D721Med (cell line): ENCODE measurements at places on chromosomes 2 and 18.
A peak's percentile ranks its signal among the peaks of the same experiment; 100 is the strongest.

GRCh38 chr2:17969661-17970060, 91.2 kb downstream of the KCNS3 start:
- DNase-seq = no peak

DNA sequence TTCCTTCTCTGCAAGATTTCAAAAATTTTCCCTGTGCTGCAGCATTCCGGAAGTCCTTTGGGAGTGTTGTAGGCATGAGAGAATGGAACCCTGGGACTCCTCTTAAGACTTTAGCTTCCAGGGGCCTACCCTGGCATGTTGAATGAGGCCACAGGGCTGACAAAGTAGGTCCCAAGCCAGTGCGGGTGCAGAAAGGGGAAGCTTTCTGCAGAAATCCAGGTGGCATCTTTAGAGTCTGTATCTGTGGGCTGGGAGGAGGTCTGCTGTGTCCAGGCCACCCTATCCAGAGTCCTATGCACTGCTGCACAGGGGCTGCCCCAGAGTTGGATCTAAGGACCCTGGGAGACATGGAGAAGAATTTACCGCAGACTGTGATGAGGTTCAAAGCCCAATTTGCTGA, 1.9 kb upstream of the SIX2 start:
- no peak for DNase-seq

DNA sequence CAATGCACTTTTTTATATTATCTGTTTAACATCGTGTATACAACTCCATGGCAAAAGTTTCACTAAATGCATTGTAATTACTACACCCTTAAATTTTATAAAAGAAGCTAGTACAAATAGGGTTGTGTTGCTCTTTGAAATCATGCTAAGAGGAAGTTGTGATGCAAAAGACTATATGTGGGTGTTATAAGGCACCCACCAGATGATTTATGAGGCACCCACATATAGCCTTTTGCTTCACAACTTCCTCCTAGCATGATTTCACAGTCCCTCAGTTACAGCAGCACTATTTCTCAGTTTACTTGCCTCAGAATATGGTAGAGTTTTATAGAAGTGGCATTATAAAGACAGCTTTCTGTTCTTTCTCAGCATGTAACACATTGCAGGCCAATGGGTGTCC, 277.3 kb upstream of the DOK6 start:
- DNase-seq = no peak

DNA sequence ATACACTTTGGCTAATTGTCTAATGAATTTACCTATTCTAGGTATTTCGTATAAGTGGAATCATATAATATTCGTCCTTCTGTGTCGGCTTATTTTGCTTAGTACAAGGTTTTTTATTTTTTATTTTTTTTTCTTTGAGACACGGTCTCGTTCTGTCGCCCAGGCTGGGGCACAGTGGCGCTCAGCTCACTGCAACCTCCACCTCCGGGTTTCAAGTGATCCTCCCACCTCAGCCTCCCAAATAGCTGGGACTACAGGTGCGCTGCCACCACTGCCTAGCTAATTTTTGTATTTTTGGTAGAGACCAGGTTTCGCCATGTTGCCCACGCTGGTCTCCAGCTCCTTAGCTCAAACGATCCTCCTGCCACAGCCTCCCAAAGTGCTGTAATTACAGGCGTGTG, 38.2 kb downstream of the PCBP1 start:
- no peak for DNase-seq

GRCh38 chr2:17515652-17516051, 2.6 kb downstream of the RAD51AP2 start:
- DNase-seq = no peak

GRCh38 chr2:165582863-165583506, 113.5 kb downstream of the CSRNP3 start:
- DNase-seq = no peak

- no peak for DNase-seq
These were observed 38.1 kb upstream of the EML6 start for GRCh38 chr2:54685263-54685775.

- no peak for DNase-seq
These were observed 85.0 kb downstream of the FASTKD2 start for GRCh38 chr2:206850369-206850768.

- no peak for DNase-seq
These were observed 373.8 kb upstream of the RAB6C start for GRCh38 chr2:129605646-129606045.

- no peak for DNase-seq
These were observed 188.8 kb downstream of the CTIF start for GRCh38 chr18:48727681-48728080.

DNA sequence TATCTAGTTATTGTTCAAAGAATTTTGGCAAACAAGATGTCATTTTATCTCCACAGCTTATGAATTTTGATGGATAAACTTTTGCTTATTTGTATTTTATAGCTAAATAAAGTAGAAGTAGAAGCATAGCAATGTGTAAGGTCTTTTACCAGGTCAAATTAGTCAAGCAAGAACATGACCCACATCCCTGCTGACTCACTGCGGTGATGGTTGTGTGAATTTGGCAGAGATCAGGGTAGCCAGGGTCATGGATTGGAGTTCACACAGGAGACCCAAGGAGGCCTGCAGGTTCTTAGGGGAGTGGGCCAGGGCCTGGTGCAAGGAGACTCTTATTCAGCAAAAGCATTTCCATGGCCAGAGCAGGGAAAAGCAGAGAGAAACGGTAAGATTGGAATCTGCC, 18.7 kb downstream of the SP140 start:
- no peak for DNase-seq

DNA sequence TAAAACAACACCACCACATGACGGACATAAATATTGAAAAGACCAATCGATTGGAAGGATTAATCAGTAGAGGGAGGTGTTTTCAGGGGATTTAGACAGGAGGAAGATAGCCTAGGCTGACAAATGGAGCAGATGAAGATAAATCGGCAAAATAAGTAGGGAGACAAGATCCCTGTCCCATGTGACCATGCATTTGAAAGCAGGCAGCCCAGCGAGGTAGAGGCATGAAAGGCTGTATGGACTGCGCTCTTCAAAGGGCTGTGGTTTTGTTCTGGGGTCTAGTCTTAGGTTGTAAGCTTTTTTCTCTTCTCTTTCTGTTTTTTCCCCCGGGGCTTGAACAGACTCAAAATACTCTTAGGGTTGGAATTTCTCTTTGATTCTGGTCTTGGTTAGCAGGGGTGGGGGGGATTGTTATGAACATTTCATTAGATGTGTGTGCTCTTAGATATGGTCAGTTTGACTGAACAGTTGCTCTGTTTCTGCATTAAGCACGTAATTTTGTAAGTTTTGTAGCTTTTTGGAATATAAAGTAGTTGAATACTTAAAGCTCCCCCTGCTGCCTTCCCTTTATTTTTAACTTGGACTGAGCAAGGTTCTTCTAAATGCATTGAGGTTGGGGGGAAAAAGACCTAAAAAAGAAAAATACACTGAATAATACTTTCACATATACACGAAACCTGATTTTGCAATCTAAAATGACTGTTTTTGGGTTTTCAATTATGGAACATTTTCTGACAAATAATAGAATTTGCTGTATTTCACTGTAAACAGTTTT, 32.2 kb downstream of the ZNF532 start:
- DNase-seq = peak; percentile 99

DNA sequence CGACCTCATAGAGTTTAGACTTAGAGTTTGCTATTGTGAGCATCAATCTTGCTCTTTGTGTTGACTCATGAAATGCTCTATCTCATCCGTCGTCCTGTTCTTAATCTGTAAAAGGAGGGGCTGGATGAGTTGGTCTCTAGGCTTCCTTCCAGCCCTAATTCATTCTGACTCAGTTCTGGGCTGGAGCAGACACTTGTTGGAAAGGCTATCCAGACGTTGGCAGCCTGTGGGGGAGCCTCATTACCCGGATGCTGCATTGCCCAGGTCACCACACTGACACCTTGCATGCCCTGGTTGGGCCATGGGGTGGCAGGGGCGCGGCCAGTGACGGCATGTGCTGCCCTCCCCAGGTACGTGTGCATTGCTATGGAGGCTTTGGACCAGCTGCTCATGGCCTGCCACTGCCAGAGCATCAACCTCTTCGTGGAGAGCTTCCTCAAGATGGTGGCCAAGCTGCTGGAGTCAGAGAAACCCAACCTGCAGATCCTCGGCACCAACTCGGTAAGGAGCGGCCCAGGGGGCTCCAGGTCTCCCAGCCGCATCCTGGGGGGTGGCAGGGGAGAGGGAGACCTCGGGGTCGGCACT, 61.5 kb downstream of the EFR3B start:
- DNase-seq = no peak

- no peak for DNase-seq
These were observed 97.9 kb upstream of the ZNF516 start for GRCh38 chr18:76592981-76593381.

DNA sequence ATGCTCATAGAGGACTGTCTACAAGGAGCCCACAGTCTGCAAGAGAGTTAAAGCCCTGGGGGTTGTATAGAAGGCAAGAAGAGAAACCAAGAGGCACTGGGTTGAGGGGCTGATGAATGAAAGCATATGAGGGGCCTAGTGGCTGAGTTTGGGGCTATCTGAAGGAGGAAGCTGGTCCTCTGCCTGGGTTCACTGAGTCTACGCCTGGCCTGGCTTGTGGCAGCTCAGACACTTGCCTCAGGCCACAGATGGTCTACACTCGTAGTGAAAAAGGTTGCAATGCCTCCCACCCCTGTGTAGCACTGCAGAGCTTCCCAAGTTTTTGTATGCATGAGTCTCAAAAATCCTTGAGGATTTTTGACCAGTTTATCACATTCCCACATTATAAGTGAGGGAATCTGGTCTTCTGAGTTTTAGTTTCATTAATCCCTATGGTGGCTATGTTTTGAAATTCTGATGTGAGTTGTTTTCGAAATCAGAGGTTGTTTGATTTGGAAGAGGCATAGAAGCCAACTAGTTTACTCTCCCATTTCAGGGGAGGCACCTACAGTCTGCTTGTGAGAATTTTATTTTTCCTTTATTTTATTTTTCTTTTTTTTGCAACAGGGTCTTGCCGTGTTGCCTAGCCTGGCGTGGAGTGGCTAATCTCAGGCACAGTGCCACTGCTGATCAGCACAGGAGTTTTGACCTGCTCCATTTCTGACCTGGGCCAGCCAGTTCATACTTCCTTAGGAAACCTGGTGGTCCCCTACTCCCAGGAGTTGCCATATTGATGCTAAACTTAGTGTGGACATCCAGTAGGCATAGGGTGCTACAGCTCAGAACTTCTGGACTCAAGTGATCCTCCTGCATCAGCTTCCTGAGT, 10.0 kb downstream of the MYCN start:
- DNase-seq = no peak

DNA sequence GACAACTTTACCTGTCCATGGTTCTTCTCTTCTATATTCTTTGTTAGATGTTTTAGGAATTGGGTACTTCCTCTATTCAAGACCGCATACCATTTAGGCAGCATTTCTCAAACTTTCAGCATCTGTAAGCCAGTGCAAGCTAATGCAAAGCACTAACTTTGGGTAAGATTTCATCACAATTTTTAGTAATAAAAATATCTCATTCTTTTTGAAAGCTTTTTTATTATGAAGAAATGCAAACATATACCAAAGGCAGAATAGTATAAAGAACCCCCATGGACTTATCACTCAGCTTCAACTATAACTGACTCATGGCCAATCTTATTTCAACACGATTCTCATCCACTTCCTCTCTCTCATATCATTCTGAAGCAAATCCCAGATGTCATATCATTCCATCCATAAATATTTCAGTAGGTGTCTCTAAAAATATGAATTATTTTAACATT, 32.9 kb downstream of the INO80C start:
- no peak for DNase-seq

- no peak for DNase-seq
These were observed 85.6 kb downstream of the EHD3 start for GRCh38 chr2:31319406-31320175.

DNA sequence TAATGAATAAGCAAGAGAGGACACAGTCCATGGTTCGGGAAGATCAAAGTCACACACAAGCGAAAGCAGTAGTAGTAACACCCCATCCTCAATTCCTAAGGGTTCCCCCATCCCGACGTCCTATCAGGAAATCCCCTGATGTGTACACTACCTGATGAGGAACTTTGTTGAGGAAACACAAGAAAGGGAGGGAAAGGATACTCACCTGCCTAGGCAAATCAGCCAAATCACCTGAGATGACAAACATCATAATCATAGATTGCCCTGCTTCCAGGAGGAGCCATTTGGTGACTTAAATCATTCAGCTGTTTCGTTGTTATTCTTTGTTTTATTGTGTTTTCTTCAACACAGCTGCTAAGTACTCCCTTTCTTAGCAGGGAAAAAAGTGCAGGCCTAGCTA, 55.5 kb upstream of the SPOPL start:
- no peak for DNase-seq

DNA sequence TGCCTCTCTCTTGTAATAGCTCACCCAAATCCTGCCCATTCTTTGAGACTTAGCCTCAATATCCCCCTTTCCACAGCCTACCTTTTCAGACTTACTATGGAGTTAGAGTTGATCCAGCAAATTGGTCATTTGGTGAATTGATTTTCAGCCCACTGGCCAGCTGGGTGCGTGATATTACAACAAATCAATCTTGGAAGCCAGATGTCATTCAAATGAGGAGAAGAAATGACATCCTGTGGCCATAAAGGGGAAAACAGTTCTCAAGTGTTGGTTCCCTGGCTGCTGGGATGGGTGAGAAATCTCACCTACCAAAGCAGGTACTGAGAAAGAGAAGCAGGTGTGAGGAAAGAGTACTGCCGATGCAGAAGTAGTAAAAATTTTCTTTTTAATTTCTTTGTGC, 36.7 kb upstream of the FOXI3 start:
- DNase-seq = no peak

DNA sequence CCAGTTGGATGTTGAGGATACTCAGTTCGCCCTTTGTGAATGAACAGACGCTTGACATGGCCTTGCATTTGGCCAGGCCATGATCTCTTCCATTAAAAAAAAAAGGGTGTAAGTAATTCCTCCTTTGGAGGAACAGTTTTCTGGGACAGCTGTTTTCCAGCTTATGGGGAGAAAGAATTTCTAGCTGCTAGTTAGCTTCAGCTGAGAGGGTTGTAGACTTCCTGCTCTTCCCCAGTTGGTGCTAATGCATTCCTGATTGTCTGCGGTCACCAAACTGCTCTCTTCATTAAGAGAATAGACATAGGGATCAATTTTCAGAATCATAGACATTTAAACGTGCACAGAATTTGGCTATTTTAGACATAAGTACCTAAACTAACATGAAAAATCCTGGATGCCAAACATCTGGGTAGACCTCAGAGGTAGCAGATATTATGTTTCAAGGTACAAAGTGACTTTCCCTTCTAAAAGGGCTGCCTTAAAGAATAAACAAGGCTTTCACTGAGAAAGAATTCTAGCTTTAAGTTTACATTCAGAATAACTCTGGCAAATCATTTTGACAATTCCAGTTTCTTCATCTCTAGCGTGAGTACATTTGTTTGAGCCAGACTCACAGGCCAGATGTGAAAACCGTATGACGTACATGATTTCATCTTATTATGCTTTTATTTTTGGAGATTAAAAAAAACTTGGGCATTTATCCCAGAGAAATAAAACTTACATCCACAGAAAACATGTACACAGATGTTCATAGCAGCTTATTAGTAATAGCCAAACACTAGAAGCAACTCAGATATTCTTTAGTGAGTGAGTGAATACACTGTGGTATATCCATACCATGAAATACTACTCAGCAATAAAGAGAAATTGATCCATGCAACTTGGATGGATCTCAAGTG, 71.2 kb downstream of the MAIP1 start:
- DNase-seq = no peak

GRCh38 chr18:6816154-6816553, 86.6 kb downstream of the ARHGAP28 start:
- no peak for DNase-seq
